NCI-H1436 treated with DMSO at 0.1 percent for 48 hours (cell line): ENCODE measurements at places on chromosomes 3 and 15.

DNA sequence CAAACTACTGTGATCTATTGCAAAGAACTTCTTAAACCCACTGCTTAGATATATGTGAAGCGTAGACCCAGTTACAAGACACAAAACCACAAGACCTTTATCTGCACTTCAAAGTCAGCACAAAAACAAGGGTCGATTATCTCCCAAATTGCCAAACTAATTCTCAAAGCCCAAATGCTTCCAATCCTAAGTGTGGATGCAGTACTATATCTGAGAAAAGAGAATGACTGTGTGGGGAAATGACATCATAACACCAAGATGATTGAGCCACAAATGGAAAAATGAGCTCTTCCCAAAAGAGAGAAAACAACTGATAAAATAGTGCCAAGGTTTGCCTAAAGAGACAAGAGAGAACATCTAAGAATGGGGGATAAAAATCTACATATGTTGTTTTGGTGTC is 86.2 kb downstream of the MEIS2 start:
- DNase-seq = no peak

DNA sequence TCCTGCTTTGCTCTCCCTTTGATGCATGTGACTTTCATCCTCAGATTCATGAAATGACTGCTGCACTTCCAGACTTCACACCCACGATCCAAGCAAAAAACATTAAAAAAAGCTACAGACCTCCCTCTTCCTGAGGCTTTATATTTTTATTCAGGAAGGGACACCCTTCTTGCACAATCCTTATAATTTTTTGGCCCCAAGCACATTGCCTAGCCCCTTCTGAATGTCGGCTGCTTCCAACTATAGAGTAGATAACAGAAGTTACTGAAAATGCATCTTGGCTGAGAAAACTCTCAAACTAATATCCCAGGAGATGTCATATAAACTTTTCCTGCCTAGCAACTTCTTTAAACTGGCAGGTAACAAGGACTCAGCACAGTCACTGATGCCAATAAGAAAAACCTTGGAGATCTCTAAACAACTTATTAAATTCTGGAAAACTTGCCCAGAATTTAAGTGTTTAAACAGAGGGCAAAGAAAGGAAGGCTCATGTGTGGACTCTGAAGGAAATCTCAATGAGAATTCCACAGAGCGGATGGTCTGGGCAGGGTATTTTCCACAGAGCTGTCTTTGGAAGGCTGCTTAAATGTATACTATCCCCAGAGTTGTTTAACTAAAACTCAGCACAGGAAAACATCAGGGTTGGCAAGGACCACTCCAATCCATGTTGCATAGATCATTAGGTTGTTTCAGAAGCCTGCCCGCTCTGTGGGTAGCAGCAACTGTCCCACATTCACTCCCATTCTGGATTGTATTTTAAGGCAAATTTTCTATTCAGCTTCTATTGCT is 746.8 kb upstream of the LMCD1 start:
- DNase-seq = no peak

DNA sequence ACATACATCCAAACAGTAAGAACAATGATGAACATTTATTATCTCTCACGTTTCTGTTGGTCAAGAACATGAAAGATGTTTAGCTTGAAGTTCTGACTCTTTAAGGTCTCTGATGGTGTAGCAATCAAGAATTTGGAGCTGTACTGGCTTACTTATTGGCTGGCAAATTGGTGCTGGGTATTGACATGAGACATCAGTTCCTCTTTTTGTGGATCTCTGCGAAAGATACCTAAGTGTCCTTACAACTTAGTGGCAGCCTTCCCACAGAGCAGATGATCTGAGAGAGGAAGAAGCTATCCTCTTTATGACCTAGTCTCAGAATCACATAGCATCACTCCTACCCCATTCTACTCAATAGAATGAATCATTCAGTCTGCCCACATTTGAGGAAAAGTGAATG is 309.8 kb upstream of the DCBLD2 start:
- DNase-seq = no peak

- DNase-seq = no peak
These were observed 19.2 kb downstream of the FYCO1 start for GRCh38 chr3:45976191-45977091.

DNA sequence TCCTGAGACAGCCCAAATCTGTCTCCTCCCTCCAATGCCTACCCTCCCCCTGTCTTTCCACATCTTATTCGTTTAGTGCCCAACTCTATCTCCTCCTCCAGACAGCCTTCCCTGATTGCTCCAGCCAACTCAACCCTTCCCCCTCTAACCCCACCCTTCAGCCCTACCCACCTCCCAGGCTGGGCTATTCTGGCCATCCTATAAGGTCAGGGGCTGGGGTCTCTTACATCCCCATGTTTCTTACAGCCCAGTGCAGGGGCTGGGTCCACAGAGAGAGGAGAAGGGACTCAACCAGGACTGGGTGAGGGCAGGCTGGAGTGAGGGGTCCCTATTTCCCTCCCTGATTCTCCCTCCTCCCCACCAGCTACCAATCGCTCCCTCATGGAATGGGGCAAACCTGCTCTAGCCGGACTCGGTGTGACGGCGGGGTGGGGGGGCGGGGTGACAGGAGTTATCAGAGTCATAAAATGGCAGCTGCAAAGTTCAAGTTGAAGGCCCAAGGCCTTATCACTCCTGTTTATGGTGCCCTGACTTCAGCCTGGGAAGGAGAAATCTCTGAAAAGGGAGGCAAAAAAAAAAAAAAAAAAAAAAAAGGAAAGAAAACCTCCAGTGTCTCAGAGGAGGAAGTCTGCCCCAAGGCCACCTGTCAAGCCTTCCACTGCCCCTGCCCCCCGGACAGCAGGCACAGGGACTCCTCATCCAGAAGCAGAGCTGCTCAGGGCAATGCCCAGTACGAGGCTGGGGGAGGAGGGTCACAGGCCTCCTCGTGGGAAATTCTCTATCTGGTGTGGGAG is 2.1 kb downstream of the VIPR1 start:
- no peak for DNase-seq

DNA sequence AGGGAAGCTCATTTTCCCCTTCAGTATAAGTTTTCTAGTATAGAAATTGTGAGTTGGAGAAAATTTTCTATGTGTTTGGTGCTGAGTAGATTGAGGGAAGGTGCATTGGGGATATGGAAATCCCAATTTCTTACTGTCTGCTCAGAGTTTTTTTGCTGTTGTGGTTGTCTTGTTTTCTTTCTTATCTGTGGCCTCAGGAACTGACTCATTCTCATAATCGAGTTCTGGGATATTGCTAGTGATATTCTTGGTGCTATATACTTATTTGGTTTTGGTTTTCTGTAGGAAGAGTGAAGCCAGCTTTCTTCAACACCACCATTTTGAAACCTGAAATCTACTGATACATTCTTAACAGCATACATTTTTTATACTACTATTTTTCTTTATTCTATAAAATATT is 869.2 kb downstream of the DIPK2A start:
- DNase-seq = no peak

GRCh38 chr3:55899887-55900286 is 412.8 kb upstream of the WNT5A start:
- DNase-seq = no peak
